Esophagus squamous epithelium (tissue), 5 donors: ENCODE measurements at places on chromosomes 12 and 14.
A peak's percentile ranks its signal among the peaks of the same experiment; 100 is the strongest.

GRCh38 chr14:90319634-90320541, 11.9 kb downstream of the NRDE2 start:
- H3K27ac ChIP-seq: no peak overlapping the region
- no peak overlapping the region for H3K4me3 ChIP-seq
- DNase-seq: no peak
- H3K36me3 ChIP-seq: no peaks in the 10 kb centered on the region
- H3K27me3 ChIP-seq: no peaks in the 10 kb centered on the region

DNA sequence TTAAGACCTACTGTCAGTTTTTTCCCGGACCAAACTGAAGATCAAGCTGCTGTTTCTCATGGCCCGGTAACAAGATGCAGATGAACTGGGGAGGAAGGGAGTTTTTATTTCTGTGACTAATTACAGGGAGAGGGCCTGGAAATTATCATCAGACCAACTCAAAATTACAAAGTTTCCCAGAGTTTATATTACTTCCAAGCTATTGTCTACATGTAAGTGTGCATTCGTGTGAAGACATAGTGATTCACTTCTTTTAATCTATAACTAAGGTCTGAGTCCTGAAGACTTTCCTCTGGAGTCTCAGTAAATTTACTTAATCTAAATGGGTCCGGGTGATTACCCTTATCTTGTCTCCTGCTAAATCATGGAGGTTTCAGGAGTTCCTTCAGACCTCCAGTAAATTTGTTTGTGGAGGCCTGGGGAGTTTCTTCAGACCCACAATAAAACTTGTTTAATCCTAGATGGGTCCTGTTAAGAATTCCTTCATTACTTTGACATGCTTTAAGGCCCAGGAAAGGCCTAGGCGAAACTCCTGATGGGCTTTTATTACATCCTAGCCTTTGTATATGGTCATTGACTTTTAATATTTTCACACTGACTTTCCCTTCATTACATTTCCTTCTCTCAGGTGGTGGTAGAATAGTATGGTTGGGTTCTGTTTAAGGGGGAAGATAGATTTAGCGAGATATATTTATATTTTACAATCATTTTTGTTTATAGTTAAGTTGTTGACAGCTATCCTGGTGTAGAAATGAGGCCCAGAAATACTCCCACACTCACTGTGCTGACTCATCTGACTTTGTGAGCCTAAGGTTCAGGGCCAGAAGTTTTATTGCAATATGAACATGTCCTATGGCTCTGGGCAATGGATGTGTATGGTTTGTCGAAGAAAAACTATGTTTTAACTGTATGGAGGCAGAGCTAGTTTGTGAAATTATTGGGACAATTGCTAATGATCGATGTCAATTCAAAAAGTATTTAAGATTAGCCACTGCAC, 627.0 kb upstream of the FBXO33 start:
- H3K27ac ChIP-seq: no peak overlapping the region
- H3K27me3 ChIP-seq: no peaks in the 10 kb centered on the region
- DNase-seq: no peak

- H3K36me3 ChIP-seq: no peaks in the 10 kb centered on the region
- H3K4me1 ChIP-seq: peaks cover 20% of the 10 kb centered on the region
- H3K4me3 ChIP-seq: no peak overlapping the region
- peaks cover 10% of the 10 kb centered on the region for H3K27me3 ChIP-seq
- DNase-seq: no peak
Measured at GRCh38 chr12:52370926-52371608, 3.8 kb upstream of the KRT85 start.

- H3K4me1 ChIP-seq: peaks cover 4% of the 10 kb centered on the region
- no peak overlapping the region for H3K4me3 ChIP-seq
- H3K27me3 ChIP-seq: no peaks in the 10 kb centered on the region
- H3K27ac ChIP-seq: no peak overlapping the region
Measured at GRCh38 chr12:39355841-39356240, 87.1 kb downstream of the KIF21A start.

- no peaks in the 10 kb centered on the region for H3K27me3 ChIP-seq
- no peak for DNase-seq
- no peak overlapping the region for H3K27ac ChIP-seq
- no peak overlapping the region for H3K4me3 ChIP-seq
Measured at GRCh38 chr14:30349520-30349919, 209.4 kb upstream of the G2E3 start.

GRCh38 chr14:99749763-99750715, 43.2 kb upstream of the EML1 start:
- H3K27ac ChIP-seq: peak overlapping the region; percentile 75
- H3K4me1 ChIP-seq: peaks cover 50% of the 10 kb centered on the region
- no peaks in the 10 kb centered on the region for H3K36me3 ChIP-seq
- no peak overlapping the region for H3K4me3 ChIP-seq
- DNase-seq: no peak
- no peaks in the 10 kb centered on the region for H3K27me3 ChIP-seq

GRCh38 chr14:81743605-81744004, 210.0 kb upstream of the SEL1L start:
- no peaks in the 10 kb centered on the region for H3K36me3 ChIP-seq
- no peak for DNase-seq
- no peak overlapping the region for H3K27ac ChIP-seq
- H3K4me1 ChIP-seq: no peaks in the 10 kb centered on the region
- H3K27me3 ChIP-seq: no peaks in the 10 kb centered on the region
- H3K4me3 ChIP-seq: no peak overlapping the region

DNA sequence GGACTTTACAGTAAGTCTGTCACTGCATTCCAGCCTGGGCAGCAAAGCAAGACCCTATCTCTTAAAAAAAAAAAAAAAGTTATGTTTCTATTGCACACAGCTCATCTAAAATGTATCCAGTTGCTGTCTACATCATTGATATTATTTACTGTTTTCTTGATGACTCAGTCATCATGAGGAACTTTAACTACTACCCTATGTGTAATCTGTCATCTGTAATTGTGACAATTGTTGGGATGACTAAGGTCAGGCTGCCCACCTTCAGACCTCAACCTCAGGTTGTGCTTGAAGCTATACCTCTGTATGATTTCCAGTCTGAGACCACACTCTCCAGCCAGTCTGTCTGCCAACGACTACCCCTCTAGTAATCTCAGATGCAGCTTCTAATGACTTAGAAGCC, 15.3 kb downstream of the PPP1R13B start:
- DNase-seq: no peak
- H3K27me3 ChIP-seq: no peaks in the 10 kb centered on the region
- no peaks in the 10 kb centered on the region for H3K36me3 ChIP-seq
- no peak overlapping the region for H3K4me3 ChIP-seq
- no peak overlapping the region for H3K27ac ChIP-seq
- H3K4me1 ChIP-seq: peaks cover 17% of the 10 kb centered on the region

GRCh38 chr12:56266693-56267442, at the start of gene COQ10A:
COQ10A (plus strand) TSS chr12:56266942; CDS start chr12:56267119, 177 bp downstream.
- peak; percentile 45 for DNase-seq
- H3K4me3 ChIP-seq: peak within 1 kb of the TSS; percentile 82
- H3K4me1 ChIP-seq: peaks cover 25% of the 10 kb centered on the region

DNA sequence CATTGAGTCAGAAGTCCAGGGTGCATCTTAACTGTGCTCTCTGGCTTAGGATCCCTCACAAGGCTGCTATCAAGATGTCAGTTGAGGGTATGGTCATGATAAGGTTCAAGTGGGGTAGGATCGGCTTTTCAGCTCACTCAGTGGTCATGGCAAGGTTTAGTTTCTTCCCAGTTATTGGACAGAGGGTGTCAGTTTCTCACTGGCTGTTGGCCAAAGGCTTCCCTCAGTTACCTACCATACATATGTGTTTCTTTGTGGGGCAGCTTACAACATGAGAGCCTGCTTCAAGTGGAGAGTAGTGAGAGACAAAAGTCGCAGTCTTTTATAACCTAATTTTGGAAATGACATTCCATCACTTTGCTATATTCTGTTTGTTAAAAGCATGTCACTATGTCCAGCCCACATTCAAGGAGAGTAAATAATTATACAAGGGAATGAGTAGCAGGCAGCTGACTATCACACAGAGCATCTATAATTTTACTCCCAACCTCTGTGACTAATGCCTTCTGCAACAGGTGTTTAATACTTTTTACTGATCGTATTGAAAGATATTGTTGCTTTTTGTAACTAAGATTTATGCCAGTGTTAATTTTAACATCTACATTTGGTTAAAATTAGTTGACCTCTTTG, 572.8 kb upstream of the FBXO33 start:
- no peak for DNase-seq
- H3K36me3 ChIP-seq: no peaks in the 10 kb centered on the region
- no peaks in the 10 kb centered on the region for H3K4me1 ChIP-seq
- no peak overlapping the region for H3K27ac ChIP-seq
- H3K27me3 ChIP-seq: no peaks in the 10 kb centered on the region
- H3K4me3 ChIP-seq: no peak overlapping the region

GRCh38 chr14:58749066-58749669, 111.4 kb downstream of the DACT1 start:
- H3K4me1 ChIP-seq: peaks cover 42% of the 10 kb centered on the region
- H3K27ac ChIP-seq: no peak overlapping the region
- no peaks in the 10 kb centered on the region for H3K27me3 ChIP-seq
- no peaks in the 10 kb centered on the region for H3K36me3 ChIP-seq
- H3K4me3 ChIP-seq: no peak overlapping the region

DNA sequence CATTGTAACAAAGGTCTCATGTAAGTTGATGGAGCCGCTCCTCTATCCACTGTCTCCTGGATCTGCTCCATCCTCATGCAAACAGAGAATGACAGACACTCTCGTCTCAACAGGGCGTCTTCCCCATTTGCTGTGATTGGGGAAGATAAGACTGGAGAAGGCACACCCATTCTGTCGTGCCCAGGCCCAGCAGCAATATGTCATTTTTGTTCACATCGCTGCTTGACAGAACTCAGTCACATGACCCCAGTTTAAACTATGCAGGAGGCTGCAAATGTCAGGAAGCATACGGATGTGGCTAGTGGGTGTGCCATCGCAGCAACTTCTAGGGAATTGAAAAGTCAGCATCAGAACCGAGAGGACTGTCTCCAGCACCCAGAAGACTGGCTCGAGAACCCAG, 290.5 kb downstream of the TMEM132D start:
- H3K4me1 ChIP-seq: no peaks in the 10 kb centered on the region
- no peak overlapping the region for H3K4me3 ChIP-seq
- H3K27me3 ChIP-seq: no peaks in the 10 kb centered on the region
- no peak overlapping the region for H3K27ac ChIP-seq
- H3K36me3 ChIP-seq: no peaks in the 10 kb centered on the region

DNA sequence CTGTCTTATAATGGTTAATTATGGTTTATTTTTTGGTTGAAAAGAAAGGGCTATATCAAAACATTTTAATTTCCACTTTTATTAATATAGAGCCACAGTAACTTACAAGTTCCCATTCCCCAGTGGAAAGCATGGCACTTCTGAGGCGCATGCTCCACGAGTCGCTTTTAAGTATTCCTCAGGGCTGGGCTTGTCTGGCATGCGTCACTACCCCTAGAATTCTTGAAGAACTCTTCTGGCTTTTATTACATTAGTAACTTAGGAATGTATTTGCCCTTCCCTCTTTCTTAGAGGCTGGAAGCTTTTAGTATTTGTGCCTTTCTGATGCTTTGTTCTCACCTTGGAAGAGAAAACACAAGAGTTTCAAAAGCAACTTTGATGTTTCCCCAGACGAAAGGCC, 81.1 kb downstream of the ESR2 start:
- H3K4me1 ChIP-seq: no peaks in the 10 kb centered on the region
- peak overlapping the region; percentile 62 for H3K27ac ChIP-seq
- H3K27me3 ChIP-seq: no peaks in the 10 kb centered on the region

DNA sequence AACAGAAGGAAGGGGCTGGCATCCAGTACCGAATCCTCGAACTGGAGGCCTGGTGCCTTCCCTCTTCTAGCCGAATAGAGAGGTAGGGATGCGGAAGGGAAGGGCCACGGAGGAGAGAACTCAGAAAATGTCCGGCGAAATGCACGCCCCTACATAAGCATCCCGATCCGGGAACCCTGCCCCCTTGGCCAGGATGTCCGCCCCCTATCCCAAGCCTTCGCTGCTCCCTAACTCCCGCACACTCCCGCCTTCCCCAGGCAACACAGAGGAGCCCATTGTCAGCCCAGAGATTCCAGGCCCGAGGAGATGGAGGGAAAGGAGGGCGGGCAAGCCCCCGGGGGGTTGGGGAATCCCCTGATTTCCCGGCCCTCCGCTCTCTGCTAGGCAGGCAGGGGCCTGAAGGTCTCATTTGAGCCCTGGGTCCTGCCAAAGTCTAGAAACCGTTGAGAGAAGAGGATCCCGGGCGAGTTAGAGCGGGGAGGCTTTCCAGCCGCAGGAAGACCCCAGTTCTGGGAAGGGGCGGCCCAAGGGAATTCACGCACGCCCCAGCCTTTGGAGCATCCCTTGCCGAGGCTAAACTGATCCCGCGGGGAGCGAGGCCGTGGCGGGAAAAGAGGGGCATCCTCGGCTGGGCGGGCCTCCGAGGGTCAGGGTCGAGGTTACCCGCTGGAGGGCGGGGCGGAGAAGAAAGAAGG, 569 bp upstream of the ARHGEF40 start:
- peaks cover 29% of the 10 kb centered on the region for H3K4me1 ChIP-seq
- no peaks in the 10 kb centered on the region for H3K27me3 ChIP-seq
- peak overlapping the region; percentile 71 for H3K4me3 ChIP-seq
- H3K36me3 ChIP-seq: no peaks in the 10 kb centered on the region
- no peak for DNase-seq
- peak overlapping the region; percentile 83 for H3K27ac ChIP-seq

GRCh38 chr14:96268431-96269358, 12.7 kb downstream of the BDKRB1 start:
- H3K36me3 ChIP-seq: no peaks in the 10 kb centered on the region
- H3K27me3 ChIP-seq: no peaks in the 10 kb centered on the region
- no peak for DNase-seq

- peaks cover 28% of the 10 kb centered on the region for H3K36me3 ChIP-seq
- peak overlapping the region; percentile 88 for H3K27ac ChIP-seq
- peak overlapping the region; percentile 79 for H3K4me3 ChIP-seq
Measured at GRCh38 chr14:75429562-75429961, 1.7 kb downstream of the JDP2 start.

DNA sequence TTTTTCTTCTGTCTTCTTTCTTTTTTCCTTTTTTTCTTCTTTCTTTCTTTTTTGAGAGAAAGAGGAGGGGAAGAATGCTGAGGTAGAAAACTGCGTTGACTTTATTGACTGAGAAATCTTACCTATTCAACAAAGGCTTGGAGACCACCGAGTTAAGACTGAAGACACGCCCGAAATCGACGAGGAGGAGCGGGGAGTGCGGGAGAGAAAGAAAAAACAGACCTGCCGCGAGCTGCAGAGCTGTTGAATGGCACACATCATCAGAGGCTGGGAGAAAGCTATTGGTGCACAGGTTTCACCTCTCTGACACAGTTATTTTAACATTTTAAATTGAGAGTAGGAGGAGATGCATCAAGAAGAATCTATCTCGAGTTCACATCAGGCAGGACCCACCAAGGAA, 5.1 kb downstream of the ASCL1 start:
- no peaks in the 10 kb centered on the region for H3K36me3 ChIP-seq
- no peak overlapping the region for H3K4me3 ChIP-seq

GRCh38 chr12:52195065-52195730, 3.4 kb upstream of the KRT80 start:
- no peaks in the 10 kb centered on the region for H3K36me3 ChIP-seq
- no peaks in the 10 kb centered on the region for H3K27me3 ChIP-seq
- no peak overlapping the region for H3K27ac ChIP-seq
- no peak for DNase-seq
- peaks cover 46% of the 10 kb centered on the region for H3K4me1 ChIP-seq

GRCh38 chr12:112176321-112177010, 51.1 kb downstream of the TRAFD1 start:
- no peak overlapping the region for H3K27ac ChIP-seq
- no peaks in the 10 kb centered on the region for H3K27me3 ChIP-seq
- H3K4me3 ChIP-seq: no peak overlapping the region
- H3K36me3 ChIP-seq: peaks cover 100% of the 10 kb centered on the region
- no peaks in the 10 kb centered on the region for H3K4me1 ChIP-seq
